ENCODE measurements at places on chromosomes 2 and 18.

GRCh38 chr2:238085899-238086298 is 14.2 kb upstream of the ESPNL start:
- no peak overlapping the region for H3K27ac ChIP-seq
- H3K36me3 ChIP-seq: peaks cover 27% of the 10 kb centered on the region
- no peaks in the 10 kb centered on the region for H3K27me3 ChIP-seq
- H3K4me3 ChIP-seq: no peak overlapping the region
- peak; percentile 16 for DNase-seq
- H3K4me1 ChIP-seq: no peaks in the 10 kb centered on the region

- DNase-seq: no peak
- H3K4me3 ChIP-seq: no peak overlapping the region
- no peak overlapping the region for H3K27ac ChIP-seq
- peaks cover 2% of the 10 kb centered on the region for H3K4me1 ChIP-seq
- no peaks in the 10 kb centered on the region for H3K27me3 ChIP-seq
- H3K36me3 ChIP-seq: no peaks in the 10 kb centered on the region
Measured at GRCh38 chr18:68482815-68483214, 232.1 kb downstream of the TMX3 start.

GRCh38 chr2:181241797-181242196 is 215.4 kb upstream of the ITGA4 start:
- DNase-seq: no peak
- no peak overlapping the region for H3K27ac ChIP-seq
- no peaks in the 10 kb centered on the region for H3K27me3 ChIP-seq
- H3K36me3 ChIP-seq: no peaks in the 10 kb centered on the region
- no peaks in the 10 kb centered on the region for H3K4me1 ChIP-seq
- no peak overlapping the region for H3K4me3 ChIP-seq

GRCh38 chr2:208182835-208183234 is 7.0 kb downstream of the C2orf80 start:
- no peak for DNase-seq
- no peaks in the 10 kb centered on the region for H3K4me1 ChIP-seq
- no peak overlapping the region for H3K4me3 ChIP-seq
- H3K27ac ChIP-seq: no peak overlapping the region

DNA sequence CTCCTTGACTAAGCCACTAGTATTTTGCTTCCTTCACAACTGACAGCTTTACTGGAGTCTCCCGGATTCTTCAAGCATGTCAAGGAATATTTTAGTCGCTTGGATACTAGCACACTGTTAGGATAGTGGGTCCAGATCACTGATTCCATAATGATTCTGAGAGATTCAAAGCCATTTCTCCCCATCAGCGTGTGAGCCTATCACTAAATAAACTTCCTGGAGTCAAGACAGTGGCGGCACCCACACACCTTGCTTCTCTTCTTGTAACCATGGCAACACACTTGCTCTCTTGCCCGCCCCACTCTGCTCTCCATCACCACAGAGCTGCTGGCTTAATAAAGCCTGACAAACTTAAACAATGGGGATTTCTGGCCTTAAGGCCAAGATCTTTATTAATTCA is 245.1 kb downstream of the LRRTM1 start:
- H3K36me3 ChIP-seq: no peaks in the 10 kb centered on the region
- no peak for DNase-seq
- no peaks in the 10 kb centered on the region for H3K27me3 ChIP-seq
- H3K4me3 ChIP-seq: no peak overlapping the region

- H3K27ac ChIP-seq: no peak overlapping the region
- H3K4me1 ChIP-seq: no peaks in the 10 kb centered on the region
- H3K4me3 ChIP-seq: no peak overlapping the region
- H3K27me3 ChIP-seq: peaks cover 18% of the 10 kb centered on the region
Measured at GRCh38 chr2:238811759-238812158, 36.1 kb upstream of the TWIST2 start.

DNA sequence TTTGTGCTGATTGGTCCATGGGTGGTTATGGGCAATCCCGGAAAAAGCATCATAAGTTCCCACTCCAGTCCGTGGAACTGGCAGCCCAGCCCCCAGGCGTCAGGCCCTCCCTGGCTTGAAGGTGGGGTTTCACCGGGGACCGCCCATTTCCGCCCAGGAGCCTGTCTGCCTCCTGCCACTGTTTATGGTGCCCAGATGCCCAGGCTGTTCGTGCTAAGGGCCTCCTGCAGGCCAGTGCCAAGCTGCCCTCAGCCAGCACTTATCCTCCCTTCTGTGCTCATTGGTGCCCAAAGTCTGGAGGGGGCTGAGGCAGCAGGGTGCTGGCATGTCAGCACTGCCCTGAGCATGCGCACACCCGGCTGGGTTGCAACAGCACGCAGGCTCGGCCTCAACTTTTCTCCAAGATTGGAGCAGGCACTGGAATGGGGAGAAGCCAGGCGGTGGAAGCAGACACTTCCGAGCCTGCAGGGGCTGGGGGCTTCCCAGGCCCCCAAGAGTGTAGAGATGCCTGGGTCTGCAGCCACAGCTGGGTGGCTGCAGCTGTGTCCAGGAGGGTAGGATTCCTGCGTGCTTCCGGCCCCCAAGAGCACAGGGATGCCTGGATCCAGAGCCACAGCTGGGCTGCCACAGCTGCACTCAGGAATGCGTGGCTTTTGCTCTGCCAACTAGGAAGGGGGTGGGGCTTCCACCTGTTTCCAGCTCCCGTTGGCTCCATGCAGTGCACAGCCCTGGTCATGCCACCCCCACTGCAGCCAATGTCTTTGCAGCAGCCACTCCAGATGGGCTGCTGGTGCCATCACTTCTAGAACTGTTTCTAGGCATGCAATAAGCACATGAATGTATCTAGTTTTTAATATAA is 74.0 kb downstream of the AGPS start:
- no peak overlapping the region for H3K27ac ChIP-seq
- H3K4me1 ChIP-seq: no peaks in the 10 kb centered on the region
- no peaks in the 10 kb centered on the region for H3K27me3 ChIP-seq
- DNase-seq: peak; percentile 3
- H3K4me3 ChIP-seq: no peak overlapping the region

Measured in IMR-90 (cell line).